DMS53 (cell line): ENCODE measurements at places on chromosomes 6 and 20.

GRCh38 chr20:7714549-7714948, 225.7 kb downstream of the HAO1 start:
- peak; percentile 92 for DNase-seq

DNA sequence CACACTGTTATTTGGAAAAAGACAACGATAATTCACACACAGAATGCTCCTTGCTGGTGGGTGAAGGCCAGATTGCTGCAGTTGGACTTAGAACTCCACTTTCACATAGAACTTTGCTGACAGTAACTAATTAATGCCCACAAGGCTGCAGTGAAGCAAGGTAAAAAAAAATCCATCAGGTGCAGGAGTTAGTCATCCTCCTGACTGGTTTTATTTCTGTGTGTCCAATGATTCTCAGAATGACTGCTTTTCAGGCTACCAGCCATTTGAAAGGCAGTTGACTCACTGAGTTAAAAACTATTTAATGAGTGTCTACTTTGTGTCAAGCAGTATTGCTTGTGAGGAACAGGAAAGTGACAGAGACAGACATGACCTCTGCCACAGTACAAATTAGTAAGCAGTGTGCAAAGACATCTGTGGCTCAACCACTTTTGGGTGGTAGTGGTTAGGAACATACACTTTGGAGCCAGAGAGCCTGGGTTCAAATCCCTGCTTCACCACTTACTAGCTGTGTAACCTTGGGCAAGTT, 41.9 kb downstream of the ELOVL5 start:
- peak; percentile 35 for DNase-seq

- DNase-seq: no peak
Observed at GRCh38 chr6:130520221-130520620, 154.4 kb downstream of the TMEM200A start.

GRCh38 chr6:7166410-7167293, 58.9 kb downstream of the RREB1 start:
- no peak for DNase-seq

- no peak for DNase-seq
Observed at GRCh38 chr6:137625100-137625661, 131.0 kb upstream of the OLIG3 start.

- DNase-seq: no peak
Observed at GRCh38 chr6:152150196-152150595, 342.7 kb downstream of the ESR1 start.

- peak; percentile 47 for DNase-seq
Observed at GRCh38 chr6:85754894-85755293, 112.2 kb upstream of the SYNCRIP start.

DNA sequence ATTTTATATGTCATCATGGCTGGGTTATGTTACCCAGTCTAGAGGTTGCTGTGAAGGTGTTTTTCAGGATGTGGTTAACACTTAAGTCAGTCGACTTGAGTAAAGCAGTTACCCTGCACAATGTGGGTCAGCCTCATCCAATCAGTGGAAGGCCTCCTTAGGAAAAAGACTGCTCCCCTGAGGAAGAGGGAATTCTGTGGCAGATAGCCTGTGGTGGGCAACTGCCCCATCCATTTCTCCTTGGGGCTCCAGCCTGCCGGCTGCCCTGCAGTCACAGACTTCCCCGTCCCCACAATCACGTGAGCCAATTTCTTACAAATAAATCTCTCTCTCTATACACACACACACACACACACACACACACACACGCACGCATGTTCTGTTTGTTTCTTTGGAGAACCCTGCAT, 34.5 kb upstream of the MPC1 start:
- DNase-seq: no peak

DNA sequence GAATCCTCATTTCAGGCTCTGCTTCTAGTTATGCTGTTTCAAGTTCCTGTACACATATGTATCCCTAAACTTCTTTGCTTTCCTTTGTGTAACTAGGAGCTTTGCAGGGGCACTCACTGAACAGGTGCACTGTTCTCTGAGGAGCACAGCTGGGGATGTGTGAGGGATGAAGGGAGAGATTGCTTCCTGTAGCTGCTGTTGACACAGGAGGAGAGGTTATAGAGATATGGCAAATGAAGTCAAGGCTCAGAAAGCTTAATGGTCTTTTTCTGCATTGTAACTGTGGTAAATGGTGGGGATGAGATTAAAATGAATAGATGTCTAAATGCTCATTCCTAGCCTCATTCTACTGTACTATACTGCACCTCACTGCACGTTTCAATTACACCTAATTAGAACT, 454.3 kb downstream of the BTBD3 start:
- DNase-seq: peak; percentile 90

GRCh38 chr6:78831492-78831891, 35.9 kb upstream of the IRAK1BP1 start:
- no peak for DNase-seq

- DNase-seq: no peak
Observed at GRCh38 chr6:34393966-34394305, 1.5 kb upstream of the NUDT3 start.

DNA sequence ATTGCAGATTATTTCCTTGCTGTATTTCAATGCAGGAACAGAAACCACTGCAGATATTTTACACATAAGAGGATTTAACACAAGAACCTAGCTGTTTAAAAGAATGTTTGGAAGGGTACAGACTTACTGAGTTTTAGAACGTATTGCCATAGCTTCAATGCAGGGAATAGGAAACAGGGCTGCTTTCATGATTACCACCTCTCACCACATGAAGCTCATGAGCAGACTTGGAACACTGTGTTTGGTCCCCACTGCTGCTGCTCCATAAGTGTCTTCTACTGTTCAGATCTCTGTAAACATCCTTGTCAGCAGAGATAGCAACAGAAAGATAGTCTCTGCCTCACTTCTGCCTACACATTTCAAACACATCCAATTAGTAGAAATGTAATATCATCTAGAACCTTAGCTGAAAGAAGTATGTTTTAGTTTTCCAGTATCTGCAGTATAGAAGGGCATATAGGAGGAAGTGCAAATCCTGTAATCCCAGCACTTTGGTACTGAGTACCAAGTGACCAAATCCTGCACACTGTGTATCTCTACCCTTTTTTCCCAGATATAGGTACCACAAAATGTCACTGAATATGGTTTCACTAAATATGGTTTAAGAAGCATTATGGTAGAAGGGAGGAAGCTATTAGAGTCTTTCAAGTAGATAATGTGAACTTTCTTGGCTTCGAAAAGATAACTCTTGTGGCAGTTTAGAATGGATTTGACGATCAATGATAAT, 51.9 kb downstream of the STXBP5 start:
- DNase-seq: no peak

- DNase-seq: no peak
Observed at GRCh38 chr20:1863296-1863695, 31.9 kb upstream of the SIRPA start.

GRCh38 chr6:109918227-109918626, 59.9 kb upstream of the GPR6 start:
- DNase-seq: no peak

DNA sequence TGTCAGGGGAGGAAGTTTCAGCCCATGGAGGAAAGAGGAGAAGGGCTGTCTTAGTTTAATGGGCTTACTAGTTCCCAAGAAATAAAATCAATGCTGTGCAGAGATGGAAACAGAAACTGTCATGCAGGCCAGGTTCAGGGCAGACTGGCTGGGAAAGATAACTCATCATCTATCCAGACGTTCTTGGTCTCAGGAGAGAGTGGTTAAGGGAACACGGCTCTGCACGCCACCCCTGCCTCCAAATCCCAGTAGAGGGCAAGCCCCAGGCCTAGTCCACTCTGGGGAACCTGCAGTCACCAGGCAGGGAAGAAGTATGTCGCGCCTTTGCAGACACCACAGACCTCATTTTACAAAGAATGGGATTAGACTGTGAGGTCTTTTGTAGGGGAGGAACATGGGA, 12.5 kb downstream of the ALDH8A1 start:
- no peak for DNase-seq

- no peak for DNase-seq
Observed at GRCh38 chr20:19368351-19368750, 155.9 kb downstream of the SLC24A3 start.

DNA sequence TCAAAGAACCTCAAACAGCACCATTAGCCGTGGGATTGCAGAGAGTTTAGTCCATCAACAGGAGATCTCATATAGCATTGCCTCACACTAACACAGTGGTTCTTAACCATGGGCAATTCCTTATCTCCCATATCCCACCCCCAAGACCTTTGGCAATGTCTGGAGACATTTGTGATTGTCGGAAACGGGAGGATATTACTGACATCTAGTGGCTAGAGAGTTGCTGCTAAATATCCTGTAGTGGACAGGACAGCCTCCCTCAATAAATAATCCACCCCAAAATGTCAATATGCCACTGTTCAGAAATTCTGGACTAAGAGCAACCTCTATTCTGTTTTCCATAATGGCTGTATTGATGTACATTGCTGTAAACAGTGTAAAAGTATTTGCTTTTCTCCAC, 210.1 kb upstream of the CCN2 start:
- peak; percentile 46 for DNase-seq

GRCh38 chr6:81838031-81838430, 85.5 kb upstream of the TENT5A start:
- peak; percentile 40 for DNase-seq

- peak; percentile 97 for DNase-seq
Observed at GRCh38 chr6:3231247-3232016, 4.0 kb upstream of the TUBB2B start.

GRCh38 chr6:15426395-15426794, 180.5 kb downstream of the JARID2 start:
- DNase-seq: peak; percentile 38
